ENCODE measurements at places on chromosomes 5 and 9.

- DNase-seq = no peak
Measured at GRCh38 chr9:78685471-78685870, 388.5 kb downstream of the PSAT1 start.

GRCh38 chr5:140481758-140482157 is 65.7 kb upstream of the EIF4EBP3 start:
- no peak for DNase-seq

GRCh38 chr5:171965745-171966144 is 40.7 kb downstream of the FBXW11 start:
- DNase-seq = no peak

DNA sequence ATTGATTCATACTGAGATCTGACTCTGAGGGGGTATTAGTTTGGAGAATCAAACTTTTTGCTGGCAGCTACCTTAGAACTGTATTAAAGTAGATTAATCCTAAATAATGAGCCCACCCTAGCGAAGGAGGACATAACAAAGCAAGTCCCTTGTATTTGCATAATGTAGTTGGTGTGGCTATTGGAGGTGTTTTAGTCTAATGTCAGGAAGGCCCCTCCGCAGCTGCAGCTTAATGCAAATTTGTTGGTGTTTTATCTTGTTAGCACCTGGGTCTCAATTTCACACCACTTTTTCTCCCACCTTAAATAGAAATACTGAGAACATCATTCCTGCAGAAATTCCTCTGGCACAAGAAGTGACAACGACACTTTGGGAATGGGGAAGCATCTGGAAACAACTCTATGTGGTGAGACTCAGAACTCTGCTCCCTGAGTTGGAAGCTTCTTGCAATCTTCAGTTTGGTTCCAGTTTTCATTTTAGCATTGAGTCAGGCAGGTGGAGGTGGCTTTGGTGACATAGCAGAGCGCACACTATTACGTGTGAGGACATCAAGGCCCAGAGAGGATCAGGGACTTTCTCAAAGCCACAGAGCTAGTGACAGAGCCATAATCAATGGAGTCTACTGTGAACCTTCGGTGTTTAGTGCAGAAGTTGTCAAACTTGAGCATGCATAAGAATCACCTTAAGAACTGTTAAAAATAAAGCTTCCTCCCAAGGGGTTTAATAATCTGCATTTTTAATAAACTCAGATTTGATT is 33.9 kb downstream of the DOCK2 start:
- DNase-seq = no peak

DNA sequence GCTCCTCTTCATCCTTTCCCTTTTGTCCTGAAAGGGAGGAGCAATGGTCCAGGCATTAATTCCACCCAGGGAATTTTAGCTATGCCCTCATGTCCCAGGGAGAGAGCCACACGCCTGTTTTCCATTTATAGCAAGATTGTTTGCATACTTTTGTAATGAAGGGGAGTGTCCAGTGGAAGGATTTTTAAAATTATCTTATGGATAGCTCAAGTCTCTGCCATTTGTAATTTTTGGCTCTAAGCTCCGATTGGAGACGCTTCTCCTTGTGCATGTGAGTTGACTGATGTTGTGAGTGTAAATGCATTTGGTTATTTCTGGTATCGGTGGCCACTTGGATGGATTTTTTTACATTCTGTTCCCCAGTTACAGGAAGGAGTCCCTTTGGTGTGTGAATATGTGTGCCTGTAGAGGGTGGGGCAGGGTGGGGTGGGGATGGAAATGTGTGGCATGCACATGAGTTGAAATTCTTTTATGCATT is 7.2 kb upstream of the RPL26L1 start:
- DNase-seq = no peak
